ENCODE measurements at places on chromosomes 2 and 18.

- peak; percentile 67 for DNase-seq
These were observed 584 bp downstream of the AAK1 start for GRCh38 chr2:69642709-69643601.

- no peak for DNase-seq
These were observed 98.8 kb downstream of the CTAGE1 start for GRCh38 chr18:22318745-22319407.

GRCh38 chr2:121155502-121156056 is 129.4 kb downstream of the TFCP2L1 start:
- DNase-seq = no peak

GRCh38 chr2:159265171-159265576 is 21.3 kb downstream of the WDSUB1 start:
- DNase-seq = no peak

DNA sequence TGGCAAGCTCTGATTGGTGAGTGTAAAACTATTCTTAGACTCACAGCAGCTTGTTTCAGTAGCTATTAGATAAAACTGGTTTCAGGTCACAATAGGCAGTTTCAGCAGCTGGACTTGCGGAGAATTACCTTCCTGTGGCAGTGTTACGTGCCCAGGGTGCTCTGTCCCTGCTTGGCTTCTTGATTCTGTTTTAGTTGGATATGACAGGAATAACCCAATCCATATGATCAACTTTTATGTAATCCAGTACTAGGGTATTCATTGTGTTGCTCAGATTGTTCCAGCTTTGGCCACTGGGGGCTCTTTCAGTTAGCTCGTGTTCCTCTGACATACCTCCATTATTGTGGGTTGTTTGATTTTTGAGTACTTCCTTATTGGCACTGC is 43.1 kb downstream of the INPP4A start:
- DNase-seq = no peak

- no peak for DNase-seq
These were observed 107.4 kb upstream of the ACAA2 start for GRCh38 chr18:49920731-49921130.

- DNase-seq = no peak
These were observed 239.3 kb downstream of the TWIST2 start for GRCh38 chr2:239087046-239087710.

GRCh38 chr2:73291093-73291460 is 2.3 kb downstream of the EGR4 start:
- peak; percentile 49 for DNase-seq

DNA sequence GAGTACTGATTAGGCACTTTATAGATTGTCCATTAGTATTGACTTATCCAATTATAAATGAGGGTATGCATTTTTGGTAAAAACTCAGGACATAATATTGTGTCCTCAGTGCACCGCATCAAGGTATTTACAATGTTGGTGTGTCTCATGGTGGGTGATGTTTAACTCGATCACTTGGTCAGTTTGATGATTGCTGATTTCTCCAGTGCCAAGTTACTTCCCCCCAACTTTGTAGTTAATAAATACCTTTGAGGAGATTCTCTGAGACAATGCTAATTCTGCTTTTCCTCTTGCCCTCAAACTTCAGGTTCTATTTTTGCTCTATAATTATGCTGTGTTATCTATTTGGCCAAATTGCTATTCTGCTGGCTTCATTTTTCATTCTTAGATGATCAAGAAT is 28.2 kb upstream of the SERPINB7 start:
- no peak for DNase-seq

DNA sequence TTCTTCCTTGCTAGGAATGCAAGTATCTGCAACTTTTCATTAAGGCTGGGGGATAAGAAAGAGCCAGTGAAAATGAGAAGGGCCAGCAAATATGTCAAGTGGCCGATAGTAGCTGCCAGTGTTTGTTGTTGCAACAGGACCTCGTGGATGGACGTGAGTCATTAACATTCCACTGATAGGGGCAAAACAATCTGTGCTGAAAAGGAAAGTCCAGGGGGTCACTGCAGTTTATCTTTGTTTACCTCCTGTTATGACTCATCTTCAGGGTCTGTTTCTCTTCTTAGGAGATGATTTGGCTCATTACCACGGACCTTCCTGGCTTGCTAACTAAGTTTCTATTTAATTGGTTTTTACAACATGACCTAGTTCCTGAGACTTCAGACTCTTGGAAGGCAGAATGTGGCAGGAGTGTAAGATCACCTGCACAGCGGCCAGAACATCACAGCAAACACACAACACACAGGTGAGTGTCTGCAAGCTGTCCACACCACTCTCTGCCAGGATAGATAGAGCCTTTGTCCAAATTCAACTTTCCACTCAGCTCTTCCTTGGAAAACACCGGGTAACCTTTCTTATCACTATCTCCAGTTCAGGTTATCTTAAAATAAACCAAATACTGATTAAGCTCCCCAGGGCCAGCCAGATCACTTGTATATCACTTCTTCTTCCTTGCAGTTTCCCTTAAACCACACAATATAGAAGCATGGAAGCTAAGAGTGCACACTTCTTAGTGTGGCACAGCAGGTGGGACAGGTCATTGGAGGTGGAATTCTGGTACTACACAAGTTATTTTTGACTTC is 157.5 kb upstream of the LMAN1 start:
- no peak for DNase-seq

GRCh38 chr18:31508781-31509180 is 10.8 kb downstream of the DSG2 start:
- no peak for DNase-seq

- DNase-seq = no peak
These were observed 101.4 kb upstream of the RAB6C start for GRCh38 chr2:129877795-129878775.

DNA sequence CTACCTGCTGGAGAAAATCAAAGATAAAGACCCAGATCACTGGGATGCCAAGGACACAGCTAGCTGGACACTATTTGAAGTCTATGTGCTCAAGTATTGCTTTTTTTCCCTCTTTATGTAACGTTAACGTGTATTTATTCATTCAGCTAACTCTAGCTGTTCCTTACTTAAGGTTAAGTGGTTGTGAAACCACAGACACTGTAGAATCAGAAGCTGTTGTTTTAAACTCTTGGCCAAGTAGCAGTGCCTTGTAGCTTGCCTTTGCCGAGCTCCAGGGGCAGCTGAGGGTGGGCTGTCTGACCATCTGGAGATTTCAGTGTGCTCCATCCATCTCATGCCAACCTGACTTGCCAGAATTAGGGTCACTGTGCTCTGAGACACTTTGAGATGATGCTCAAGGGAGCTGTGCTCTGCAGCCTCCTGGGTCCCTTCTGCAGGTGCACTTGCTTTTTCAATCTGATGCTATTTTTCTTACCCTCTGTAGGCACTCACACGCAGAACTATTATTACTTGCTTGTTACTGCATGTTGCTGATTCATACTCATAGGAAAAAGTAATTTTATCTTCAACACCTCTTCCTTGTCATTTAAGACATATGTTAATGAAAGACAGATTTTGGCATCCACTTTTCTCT is 116.2 kb downstream of the METTL8 start:
- peak; percentile 2 for DNase-seq

- no peak for DNase-seq
These were observed 63.9 kb downstream of the PRKRA start for GRCh38 chr2:178386986-178387597.

- no peak for DNase-seq
These were observed 67.8 kb downstream of the VSNL1 start for GRCh38 chr2:17608251-17608650.

- DNase-seq = no peak
These were observed 28.0 kb upstream of the COX5B start for GRCh38 chr2:97617911-97618310.

DNA sequence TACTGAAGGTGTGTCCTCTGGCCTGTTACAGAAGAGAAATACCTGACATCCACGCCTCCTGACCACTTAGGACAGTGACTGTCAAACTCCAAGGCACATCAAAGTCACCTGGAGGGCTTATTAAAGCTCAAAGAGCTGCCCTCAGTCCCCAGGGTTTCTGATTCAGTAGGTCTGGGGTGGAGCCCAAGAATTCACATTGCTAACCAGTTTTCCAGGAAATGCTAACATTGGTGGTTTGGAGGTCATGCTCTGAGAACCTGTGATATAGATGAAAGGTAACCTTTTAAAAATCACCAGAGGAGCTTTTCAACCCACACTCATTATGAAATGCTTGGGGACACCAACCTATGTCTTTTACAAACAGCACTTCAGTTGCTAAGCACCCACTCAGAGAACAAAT is 172.3 kb downstream of the ALK start:
- no peak for DNase-seq

DNA sequence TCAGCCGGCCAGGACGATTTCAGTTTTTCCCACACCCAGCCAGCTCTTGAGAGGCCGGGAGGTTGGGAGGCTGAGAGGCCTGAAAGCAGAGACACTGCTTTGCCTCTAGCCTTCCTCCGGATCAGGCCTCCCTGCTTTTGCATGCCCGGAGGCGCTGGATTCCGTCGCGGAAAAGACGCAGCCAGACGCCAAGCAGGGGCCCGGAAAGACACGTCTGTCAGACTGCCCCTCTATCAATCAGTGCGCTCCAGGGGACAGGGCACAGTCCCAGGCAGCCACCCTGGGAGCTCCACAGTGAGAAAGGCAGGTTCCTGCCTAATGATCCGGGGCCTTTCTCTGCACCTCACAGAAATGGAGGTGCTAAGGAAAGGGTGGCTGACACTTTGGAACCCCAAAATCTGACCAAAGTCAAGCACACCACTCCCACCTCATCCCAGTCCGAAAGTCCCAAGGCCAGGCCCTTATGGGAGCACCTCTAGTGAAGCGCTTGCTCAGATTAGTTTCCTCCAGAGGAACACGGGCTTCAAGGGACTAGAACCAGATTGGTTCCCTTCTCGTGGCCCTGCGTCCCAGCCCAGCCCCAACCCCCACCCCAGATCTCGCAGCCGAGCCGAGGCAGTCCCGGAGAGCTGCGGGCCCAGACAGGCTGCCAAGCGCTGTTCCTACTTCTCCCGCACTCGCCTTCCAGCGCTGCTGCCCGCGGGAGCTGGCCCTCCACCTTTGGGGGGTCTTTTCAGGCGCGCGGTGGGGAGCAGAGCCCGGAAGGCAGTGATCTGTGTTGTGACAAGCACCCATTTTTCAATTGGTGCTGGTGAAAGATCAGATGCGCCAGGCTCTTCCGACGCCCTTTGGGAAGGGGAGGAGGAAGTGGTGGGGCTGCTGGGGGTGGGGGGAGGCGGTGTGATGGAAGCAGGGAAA is 5.0 kb downstream of the DLX1 start:
- DNase-seq = no peak

DNA sequence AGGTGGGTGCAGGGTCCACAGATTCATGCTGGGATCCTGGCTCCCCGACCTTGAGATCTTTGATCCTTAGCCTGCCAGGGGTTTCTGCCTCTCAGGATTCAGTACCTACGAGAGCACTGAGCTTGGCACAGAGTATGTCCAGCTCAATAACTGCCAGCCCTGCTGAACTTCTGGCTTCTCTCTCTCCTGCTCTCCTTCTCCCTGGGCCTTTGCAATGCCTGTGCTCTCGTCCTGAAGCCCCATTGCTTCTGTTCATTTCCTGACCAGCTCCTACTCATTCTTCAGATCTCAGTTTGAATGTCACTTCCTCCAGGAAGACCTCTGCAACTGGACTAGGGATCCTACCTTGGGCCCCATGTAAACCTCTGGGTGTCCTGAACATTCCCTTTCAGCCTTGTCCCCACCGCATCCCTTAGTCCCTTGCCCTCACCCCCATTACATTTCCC is 113.8 kb upstream of the HAAO start:
- no peak for DNase-seq

GRCh38 chr2:113211226-113212105 is 37.7 kb downstream of the PSD4 start:
- no peak for DNase-seq

GRCh38 chr2:179805001-179805400 is 56.4 kb downstream of the ZNF385B start:
- no peak for DNase-seq

GRCh38 chr2:25590921-25591505 is 82.4 kb downstream of the DTNB start:
- DNase-seq = no peak

DNA sequence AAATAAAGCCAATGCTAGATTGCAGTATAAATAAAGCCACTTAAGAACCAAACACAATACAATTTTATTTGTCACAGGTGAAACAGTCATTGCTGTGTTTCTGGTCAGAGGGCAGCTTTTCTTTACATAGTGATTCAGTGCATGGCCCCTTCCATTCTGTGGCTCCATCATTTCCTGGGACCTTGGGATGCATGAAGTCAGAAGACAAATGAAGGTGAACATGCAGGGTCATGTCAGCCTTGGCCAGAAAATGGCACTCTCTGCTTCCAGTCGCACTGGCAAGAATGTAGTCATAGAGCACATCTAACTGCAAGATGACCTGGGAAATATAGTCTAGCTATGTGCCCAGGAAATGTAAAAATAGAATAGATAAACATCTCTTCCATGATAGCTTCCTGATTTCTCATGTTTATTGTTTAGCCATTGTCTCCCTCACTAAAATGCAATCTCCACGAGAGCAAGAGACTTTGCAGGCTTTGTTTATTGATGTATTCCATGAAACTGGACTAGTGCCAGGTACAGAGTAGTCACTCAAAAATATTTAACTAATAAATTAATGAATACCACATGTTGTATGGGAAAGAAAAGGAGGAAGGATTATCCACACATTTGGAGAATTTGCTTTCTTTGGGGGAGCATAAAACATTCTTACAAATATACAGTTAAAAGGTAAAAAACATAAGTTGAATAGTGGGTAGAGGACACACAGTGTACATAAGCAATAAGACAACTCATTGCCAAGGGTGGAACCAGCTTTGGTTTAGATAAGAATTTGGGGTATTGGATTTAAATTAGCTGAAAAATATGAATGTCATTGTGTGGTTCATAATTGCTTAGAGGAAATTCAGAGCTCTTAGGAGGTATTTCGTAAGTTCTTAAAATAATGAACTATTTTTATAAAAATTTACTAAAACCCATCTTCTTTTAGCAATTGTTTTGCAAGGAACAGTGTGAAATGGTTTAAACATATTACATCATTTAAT is 343.8 kb downstream of the PID1 start:
- no peak for DNase-seq

DNA sequence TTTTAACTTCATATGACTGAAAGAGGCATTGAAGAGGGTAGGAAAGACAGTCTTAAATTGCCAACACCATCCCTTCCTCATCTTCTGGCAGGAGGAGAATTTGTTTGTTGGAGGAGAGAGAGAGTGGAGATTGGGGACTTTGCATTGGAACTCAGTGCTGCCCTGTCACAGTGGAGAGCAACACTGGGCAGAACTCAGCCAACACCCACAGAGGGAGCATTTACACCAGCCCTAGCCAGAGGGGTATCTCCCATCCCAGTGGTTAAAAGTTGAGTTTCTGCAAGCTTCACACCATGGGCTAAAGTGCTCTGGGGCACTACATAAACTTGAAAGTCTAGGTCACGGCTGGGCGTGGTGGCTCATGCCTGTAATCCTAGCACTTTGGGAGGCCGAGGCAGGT is 174.1 kb downstream of the ANKRD30B start:
- DNase-seq = no peak

DNA sequence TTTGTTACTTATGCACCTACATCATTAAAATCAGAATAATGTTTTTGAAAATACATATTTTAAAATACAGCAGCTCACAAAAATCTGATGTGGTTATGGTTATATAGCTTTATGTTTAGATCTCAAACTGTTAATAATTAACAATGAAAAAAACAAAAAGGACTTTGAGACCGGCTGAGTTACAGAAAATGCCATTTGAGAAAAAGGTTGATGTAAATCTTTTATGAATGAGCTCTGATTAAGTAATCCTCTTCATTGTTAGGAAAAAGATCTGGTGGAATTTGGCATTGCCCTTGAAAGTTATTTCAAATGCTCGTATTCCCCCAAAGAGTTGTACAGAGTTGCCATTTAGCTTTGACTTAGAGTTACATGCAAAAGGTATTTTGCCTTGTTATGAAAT is 82.8 kb upstream of the PROKR1 start:
- no peak for DNase-seq

All from stimulated activated naive CD4-positive, alpha-beta T cell treated with Interleukin-2 at 50 U/mL for 16 hours (primary cell).